ENCODE measurements at places on chromosomes 1 and 21.
A peak's percentile ranks its signal among the peaks of the same experiment; 100 is the strongest.

DNA sequence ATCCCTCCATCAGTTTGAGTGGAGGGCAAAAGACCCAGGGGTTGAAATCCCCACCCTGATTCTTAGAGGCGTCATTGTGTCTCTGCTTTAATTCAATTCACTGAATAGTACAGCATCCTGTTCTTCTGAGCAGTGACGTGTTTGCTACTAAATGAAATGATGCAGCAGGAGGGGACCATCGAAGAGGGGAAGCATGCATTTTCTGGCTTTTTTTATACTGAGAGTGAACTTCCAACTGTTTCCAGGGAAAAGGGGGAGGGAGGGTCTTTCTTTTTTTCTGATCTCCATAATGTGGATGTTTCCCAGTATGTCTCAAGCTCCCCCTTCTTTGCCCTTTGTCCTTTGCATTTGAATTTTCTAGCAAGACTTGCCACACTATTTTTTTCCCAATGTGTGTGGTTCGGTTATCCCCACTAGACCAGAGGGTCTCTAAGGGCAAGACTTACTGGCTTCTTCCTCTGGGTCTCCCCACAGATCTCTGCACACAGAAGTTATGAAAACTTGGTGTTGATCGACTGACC lies 2.7 kb downstream of the INTS3 start:
- DNase-seq = no peak

- DNase-seq = no peak
Observed at GRCh38 chr1:87599569-87599968, 270.9 kb downstream of the LMO4 start.

DNA sequence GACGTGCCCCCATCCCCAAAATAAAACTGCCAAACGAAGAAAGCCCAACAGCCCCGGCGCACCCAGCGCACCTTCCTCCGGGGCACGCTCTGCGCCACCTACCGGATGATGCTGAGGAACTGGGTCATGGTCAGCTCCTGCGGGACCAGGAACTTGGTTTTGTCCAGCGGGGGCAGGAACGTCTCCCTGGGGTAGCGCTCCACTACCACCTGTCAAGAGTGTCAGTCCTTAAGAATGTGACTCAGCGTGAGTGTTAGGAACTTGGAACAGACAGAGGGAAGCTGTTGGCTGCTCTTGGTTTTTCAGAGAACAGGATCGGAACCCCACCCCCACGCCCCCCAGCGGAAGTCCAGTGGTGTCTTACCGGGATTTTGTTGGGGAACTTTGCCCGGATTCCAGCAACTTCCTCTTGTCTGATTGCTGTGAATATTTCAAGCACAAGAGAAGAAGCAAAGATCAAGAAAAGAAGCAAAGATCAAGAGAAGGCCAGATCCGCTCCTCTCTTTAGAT lies 431 bp downstream of the MAP1LC3C start:
- DNase-seq = peak; percentile 57

DNA sequence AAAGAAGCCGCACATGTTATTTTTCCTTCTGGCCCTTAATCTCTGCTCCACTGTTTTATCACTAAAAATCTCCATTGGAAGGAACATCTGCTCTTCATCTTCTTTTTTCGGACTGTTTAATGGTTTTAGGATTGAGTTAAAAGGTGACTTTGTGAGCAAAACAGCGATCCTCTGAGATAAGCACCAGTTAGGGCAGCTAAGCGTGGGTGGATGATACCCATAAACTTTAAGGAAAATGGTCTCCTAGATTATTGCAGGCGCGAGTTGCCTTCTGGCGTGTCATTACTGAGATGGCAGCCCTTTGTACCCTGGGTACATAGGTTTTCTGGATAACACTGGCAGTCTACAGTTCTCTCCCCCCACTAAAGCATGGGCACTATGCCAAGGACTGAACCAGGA lies 44.0 kb upstream of the HMGB4 start:
- DNase-seq = no peak

DNA sequence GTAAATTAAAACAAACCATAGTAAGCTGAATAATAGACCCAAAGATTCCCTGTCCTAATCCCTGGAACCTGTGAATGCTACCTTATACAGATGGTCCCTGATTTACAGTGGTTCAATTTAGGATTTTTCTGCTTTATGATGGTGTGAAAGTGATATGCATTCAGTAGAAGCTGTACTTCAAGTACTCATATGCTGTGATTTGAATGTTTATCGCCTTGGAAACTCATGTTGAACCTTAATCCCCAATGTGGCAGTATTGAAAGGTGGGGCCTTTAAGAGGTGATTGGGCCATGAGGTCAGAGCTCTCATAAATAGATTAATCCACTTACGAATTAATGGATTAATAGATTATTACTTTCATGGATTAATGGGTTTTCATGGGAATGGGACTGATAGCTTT lies 10.6 kb upstream of the RRP15 start:
- DNase-seq = no peak

GRCh38 chr1:147882535-147882934 lies 20.1 kb upstream of the GJA8 start:
- DNase-seq = no peak

- DNase-seq = peak; percentile 57
Observed at GRCh38 chr1:215082532-215083382, at the start of gene KCNK2. Gene KCNK2 (plus strand): TSS chr1:215082737. CDS start chr1:215083386, 649 bp downstream.

Measured in tibial nerve (tissue), 4 donors.